ENCODE measurements at places on chromosomes 3 and 15.

- no peak overlapping the region for H3K27ac ChIP-seq
- peaks cover 16% of the 10 kb centered on the region for H3K36me3 ChIP-seq
- DNase-seq: no peak
- no peak overlapping the region for H3K4me3 ChIP-seq
- no peaks in the 10 kb centered on the region for H3K27me3 ChIP-seq
- peaks cover 21% of the 10 kb centered on the region for H3K4me1 ChIP-seq
Observed at GRCh38 chr15:72538931-72539330, 64.8 kb downstream of the ARIH1 start.

- H3K27ac ChIP-seq: no peak overlapping the region
- DNase-seq: no peak
- H3K4me1 ChIP-seq: peaks cover 5% of the 10 kb centered on the region
- no peaks in the 10 kb centered on the region for H3K36me3 ChIP-seq
- no peak overlapping the region for H3K4me3 ChIP-seq
- no peaks in the 10 kb centered on the region for H3K27me3 ChIP-seq
Observed at GRCh38 chr3:177528306-177529070, 331.2 kb upstream of the TBL1XR1 start.

- H3K4me3 ChIP-seq: no peak overlapping the region
- H3K4me1 ChIP-seq: no peaks in the 10 kb centered on the region
- no peaks in the 10 kb centered on the region for H3K27me3 ChIP-seq
- H3K36me3 ChIP-seq: no peaks in the 10 kb centered on the region
- H3K27ac ChIP-seq: no peak overlapping the region
- DNase-seq: no peak
Observed at GRCh38 chr3:157872902-157873301, 233.3 kb downstream of the SHOX2 start.

- peak overlapping the region; percentile 2 for H3K27ac ChIP-seq
- H3K27me3 ChIP-seq: no peaks in the 10 kb centered on the region
- DNase-seq: peak; percentile 43
- no peaks in the 10 kb centered on the region for H3K4me1 ChIP-seq
- no peak overlapping the region for H3K4me3 ChIP-seq
- H3K36me3 ChIP-seq: peaks cover 2% of the 10 kb centered on the region
Observed at GRCh38 chr3:45546716-45547701, 47.5 kb upstream of the LIMD1 start.

GRCh38 chr3:42412526-42413155 lies 2.2 kb upstream of the LYZL4 start:
- no peak for DNase-seq
- H3K36me3 ChIP-seq: no peaks in the 10 kb centered on the region
- H3K27ac ChIP-seq: no peak overlapping the region
- H3K4me1 ChIP-seq: no peaks in the 10 kb centered on the region
- no peak overlapping the region for H3K4me3 ChIP-seq

DNA sequence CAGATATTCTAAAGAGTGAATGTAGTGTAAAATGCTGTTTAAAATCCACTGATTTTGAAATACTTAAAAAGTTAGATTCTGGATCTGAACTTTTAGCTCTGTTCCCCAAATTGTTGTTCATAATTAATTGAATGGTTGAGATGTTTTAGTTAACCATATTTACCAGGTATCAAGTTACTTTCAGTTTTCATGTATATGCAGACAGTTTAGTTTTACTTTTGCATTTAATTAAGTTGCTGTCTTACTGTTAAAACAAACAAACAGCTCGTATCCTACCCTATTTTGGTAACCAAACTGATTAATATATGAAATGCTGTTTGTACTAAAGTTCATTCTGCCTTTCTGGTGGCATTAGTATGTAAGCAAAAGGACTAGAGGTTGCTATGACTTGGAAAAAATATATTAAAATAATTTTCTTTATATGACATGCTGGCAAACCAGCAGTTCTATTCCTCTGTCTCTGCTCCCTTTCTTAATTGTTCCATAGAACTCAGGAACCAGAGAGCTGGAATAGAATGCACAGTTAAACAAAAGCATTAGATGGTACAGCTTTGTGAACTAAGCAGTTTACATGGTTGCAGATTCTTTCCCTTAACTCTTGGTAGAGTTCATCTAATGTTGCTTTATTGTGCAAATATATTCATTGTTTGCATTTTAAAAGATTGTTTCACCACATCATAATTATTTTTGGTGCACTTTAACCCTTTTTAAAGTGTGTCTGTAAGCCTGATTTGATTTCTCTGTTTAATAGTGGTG lies 39.5 kb upstream of the SCAANT1 start:
- no peaks in the 10 kb centered on the region for H3K27me3 ChIP-seq
- H3K36me3 ChIP-seq: peaks cover 39% of the 10 kb centered on the region
- peak overlapping the region; percentile 64 for H3K27ac ChIP-seq
- peaks cover 44% of the 10 kb centered on the region for H3K4me1 ChIP-seq
- no peak for DNase-seq
- H3K4me3 ChIP-seq: peak overlapping the region; percentile 45

GRCh38 chr15:62899090-62899493 lies 143.5 kb upstream of the TPM1 start:
- no peak overlapping the region for H3K27ac ChIP-seq
- peaks cover 3% of the 10 kb centered on the region for H3K27me3 ChIP-seq
- H3K4me1 ChIP-seq: no peaks in the 10 kb centered on the region
- no peak overlapping the region for H3K4me3 ChIP-seq

DNA sequence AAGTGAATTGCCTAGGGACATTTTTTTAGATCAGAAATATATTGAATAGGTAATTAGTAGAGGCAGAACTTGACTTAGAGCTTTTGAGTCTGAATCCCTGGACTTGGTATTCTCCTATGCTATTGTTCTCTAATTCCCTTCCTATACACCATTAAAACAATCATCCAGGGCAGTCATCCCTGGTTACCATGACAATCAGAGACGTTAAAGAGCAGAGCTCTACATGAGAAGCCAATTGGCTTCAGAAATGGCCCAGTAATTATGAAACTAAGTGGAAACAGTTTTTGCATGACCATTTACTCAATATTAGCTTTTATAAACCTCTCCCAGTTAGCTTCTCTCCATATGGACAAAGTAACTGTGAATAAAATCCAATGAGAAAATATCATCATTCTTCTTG lies 182.1 kb upstream of the TP63 start:
- no peak overlapping the region for H3K4me3 ChIP-seq
- H3K36me3 ChIP-seq: no peaks in the 10 kb centered on the region
- DNase-seq: no peak
- H3K27me3 ChIP-seq: no peaks in the 10 kb centered on the region
- H3K4me1 ChIP-seq: no peaks in the 10 kb centered on the region

DNA sequence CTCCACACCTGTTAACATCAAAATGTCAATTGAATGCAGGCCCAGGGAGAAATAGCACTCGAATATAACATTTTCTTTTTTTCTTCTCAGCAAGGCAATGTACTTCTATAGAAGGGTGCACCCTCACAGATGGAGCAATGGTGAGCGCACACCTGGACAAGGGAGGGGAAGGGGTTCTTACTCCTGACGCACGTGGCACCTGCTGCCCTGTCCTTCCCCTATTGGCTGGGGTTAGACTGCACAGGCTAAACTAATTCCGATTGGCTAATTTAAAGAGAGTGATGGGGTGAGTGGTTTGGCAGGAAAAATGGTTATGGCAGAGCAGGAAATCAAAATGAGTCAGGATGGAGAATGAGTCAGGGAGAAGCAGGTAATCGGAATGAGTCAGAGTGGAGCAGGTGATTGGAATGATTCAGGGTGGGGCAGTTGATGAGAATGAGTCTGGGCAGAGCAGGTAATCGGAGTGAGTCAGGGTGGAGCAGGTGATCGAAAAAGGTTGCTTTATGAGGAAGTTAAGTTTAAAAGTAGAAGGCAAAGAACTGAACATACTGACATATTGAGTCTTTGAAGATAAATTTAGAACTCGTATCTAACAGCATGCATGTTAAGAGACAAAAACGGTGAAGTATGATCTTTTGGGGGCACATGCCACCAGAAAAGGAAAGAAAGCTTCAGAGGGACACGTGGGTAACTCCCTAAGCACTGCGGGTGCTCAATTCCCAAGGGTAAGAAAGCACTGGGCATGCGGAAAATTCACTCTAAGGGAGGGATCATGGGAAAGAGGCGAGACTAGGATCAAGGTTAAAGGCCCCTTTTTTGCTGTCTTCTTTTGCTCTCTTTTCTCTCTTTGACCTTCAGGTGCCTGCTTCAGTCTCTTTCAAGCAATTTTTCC lies 72.9 kb upstream of the GALNT15 start:
- no peaks in the 10 kb centered on the region for H3K36me3 ChIP-seq
- no peak overlapping the region for H3K4me3 ChIP-seq
- peaks cover 8% of the 10 kb centered on the region for H3K27me3 ChIP-seq
- DNase-seq: no peak
- H3K4me1 ChIP-seq: no peaks in the 10 kb centered on the region

GRCh38 chr3:141875893-141876380 lies 506 bp upstream of the ATP1B3 start:
- peaks cover 8% of the 10 kb centered on the region for H3K36me3 ChIP-seq
- peaks cover 10% of the 10 kb centered on the region for H3K27me3 ChIP-seq
- H3K4me3 ChIP-seq: peak overlapping the region; percentile 80
- peaks cover 45% of the 10 kb centered on the region for H3K4me1 ChIP-seq
- H3K27ac ChIP-seq: peak overlapping the region; percentile 92

- H3K4me1 ChIP-seq: no peaks in the 10 kb centered on the region
- no peak overlapping the region for H3K27ac ChIP-seq
- H3K4me3 ChIP-seq: no peak overlapping the region
- no peak for DNase-seq
- H3K27me3 ChIP-seq: peaks cover 49% of the 10 kb centered on the region
- no peaks in the 10 kb centered on the region for H3K36me3 ChIP-seq
Observed at GRCh38 chr15:66886241-66886675, 179.1 kb upstream of the SMAD3 start.

GRCh38 chr3:192092388-192093005 lies 631.5 kb downstream of the PYDC2 start:
- H3K36me3 ChIP-seq: no peaks in the 10 kb centered on the region
- H3K4me3 ChIP-seq: no peak overlapping the region
- DNase-seq: no peak
- H3K4me1 ChIP-seq: no peaks in the 10 kb centered on the region
- no peak overlapping the region for H3K27ac ChIP-seq

- no peak for DNase-seq
- H3K27me3 ChIP-seq: no peaks in the 10 kb centered on the region
- no peak overlapping the region for H3K27ac ChIP-seq
Observed at GRCh38 chr3:21670386-21670785, 80.6 kb downstream of the ZNF385D start.

GRCh38 chr15:73704869-73705645 lies 20.9 kb downstream of the CD276 start:
- H3K27ac ChIP-seq: no peak overlapping the region
- DNase-seq: peak; percentile 80
- H3K4me1 ChIP-seq: peaks cover 4% of the 10 kb centered on the region
- no peak overlapping the region for H3K4me3 ChIP-seq

- H3K4me3 ChIP-seq: no peak overlapping the region
- no peak overlapping the region for H3K27ac ChIP-seq
- no peaks in the 10 kb centered on the region for H3K36me3 ChIP-seq
- DNase-seq: no peak
- peaks cover 9% of the 10 kb centered on the region for H3K4me1 ChIP-seq
Observed at GRCh38 chr15:20352241-20353200, 189.1 kb downstream of the GOLGA6L6 start.

- no peaks in the 10 kb centered on the region for H3K36me3 ChIP-seq
- no peaks in the 10 kb centered on the region for H3K4me1 ChIP-seq
- H3K4me3 ChIP-seq: no peak overlapping the region
- no peak for DNase-seq
Observed at GRCh38 chr3:61964566-61964965, 403.2 kb downstream of the PTPRG start.

- no peak overlapping the region for H3K4me3 ChIP-seq
- peaks cover 23% of the 10 kb centered on the region for H3K36me3 ChIP-seq
- peaks cover 3% of the 10 kb centered on the region for H3K4me1 ChIP-seq
- no peaks in the 10 kb centered on the region for H3K27me3 ChIP-seq
- H3K27ac ChIP-seq: no peak overlapping the region
Observed at GRCh38 chr3:171335559-171335958, 124.6 kb downstream of the TNIK start.

DNA sequence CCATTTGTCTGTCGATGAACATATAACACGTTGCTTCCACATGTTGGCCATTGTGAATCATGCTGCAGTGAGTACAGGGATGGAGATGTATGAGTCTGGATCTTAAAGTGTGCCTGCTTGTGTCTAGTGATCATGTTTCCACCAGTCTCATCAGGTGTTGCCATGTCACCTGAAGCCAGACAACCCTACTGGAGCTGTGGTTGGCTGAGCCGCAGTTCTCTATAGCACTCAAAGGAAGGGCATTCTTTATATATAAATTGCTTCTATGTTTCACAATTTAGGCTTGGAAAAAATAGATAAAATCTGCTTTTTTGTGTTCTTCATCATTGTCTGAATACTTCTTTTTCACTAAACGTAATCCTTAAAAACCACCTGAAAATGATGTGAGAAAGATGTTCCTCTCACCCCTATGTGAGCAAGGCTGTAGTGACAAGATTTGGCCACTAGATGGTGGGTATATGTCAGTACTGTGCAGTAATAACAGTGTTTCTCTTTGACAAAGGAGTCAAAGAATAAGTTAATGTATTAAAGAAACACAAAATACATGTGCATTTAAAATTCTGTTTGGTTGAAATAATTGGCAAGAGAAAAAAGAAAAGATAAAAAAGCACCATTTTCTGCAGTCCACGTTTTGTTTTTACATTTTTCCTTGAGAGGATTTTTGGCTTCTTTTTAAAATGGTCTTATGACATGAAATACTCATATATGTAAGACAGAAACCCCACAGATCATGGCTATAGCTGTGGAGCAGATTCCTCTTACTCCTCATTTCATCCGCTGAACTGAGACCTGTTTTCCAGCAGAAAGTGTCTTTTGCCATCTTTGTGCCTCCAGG lies 394.5 kb upstream of the DPPA4 start:
- H3K27ac ChIP-seq: no peak overlapping the region
- no peaks in the 10 kb centered on the region for H3K36me3 ChIP-seq
- no peaks in the 10 kb centered on the region for H3K4me1 ChIP-seq
- DNase-seq: peak; percentile 67
- no peak overlapping the region for H3K4me3 ChIP-seq
- H3K27me3 ChIP-seq: no peaks in the 10 kb centered on the region

DNA sequence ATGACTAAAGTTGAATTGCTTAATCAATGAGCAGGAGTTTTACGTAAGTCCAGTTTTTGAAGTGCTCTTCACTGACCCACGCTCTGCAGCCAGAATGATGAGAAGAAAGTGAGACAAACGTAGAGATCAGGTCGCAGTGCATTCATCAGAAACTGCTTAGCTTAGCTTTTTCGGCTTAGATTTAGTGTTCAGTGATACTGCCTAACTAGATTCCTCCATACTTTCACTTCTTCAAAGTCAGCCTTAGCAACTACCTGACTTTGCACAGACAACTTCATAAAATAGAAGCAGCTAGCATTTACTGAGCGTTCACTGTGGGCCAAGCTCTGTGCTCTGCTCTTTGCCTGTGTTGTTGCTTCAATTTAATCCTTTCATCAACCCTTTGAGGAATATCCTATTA lies 116.1 kb downstream of the KCNH8 start:
- no peaks in the 10 kb centered on the region for H3K4me1 ChIP-seq
- no peak overlapping the region for H3K4me3 ChIP-seq
- no peak for DNase-seq
- H3K27me3 ChIP-seq: no peaks in the 10 kb centered on the region
- no peak overlapping the region for H3K27ac ChIP-seq

- H3K27ac ChIP-seq: no peak overlapping the region
- H3K4me3 ChIP-seq: no peak overlapping the region
- no peak for DNase-seq
- no peaks in the 10 kb centered on the region for H3K36me3 ChIP-seq
- H3K4me1 ChIP-seq: peaks cover 2% of the 10 kb centered on the region
- no peaks in the 10 kb centered on the region for H3K27me3 ChIP-seq
Observed at GRCh38 chr15:62622775-62623174, 419.8 kb upstream of the TPM1 start.

- H3K4me3 ChIP-seq: no peak overlapping the region
- no peak for DNase-seq
- no peaks in the 10 kb centered on the region for H3K4me1 ChIP-seq
Observed at GRCh38 chr3:96986241-96986640, 171.8 kb downstream of the EPHA6 start.

All from activated naive CD4-positive, alpha-beta T cell treated with anti-CD3 and anti-CD28 coated beads, Interleukin-2, amount 10 ng/mL, durations not matched to agents 7 days and 5 days (primary cell).